ENCODE measurements at places on chromosomes 1 and 21. TPM values are rescaled to one million over a fixed set of nuclear protein-coding genes. Genes with fewer than 3 reads are reported as not detected.

S1PR1 gene
- 9.4 TPM for polyA plus RNA-seq

CACNA1S gene
- polyA plus RNA-seq, result not detected

APOBEC4 gene
- not detected for polyA plus RNA-seq

SNX7 gene
- 10.0 TPM for polyA plus RNA-seq

IFT25 gene
- 8.6 TPM for polyA plus RNA-seq

RASSF5 gene
- polyA plus RNA-seq, result 4.8 TPM

Data from liver (tissue), 10 donors.